ENCODE measurements at places on chromosomes 1 and 21.

DNA sequence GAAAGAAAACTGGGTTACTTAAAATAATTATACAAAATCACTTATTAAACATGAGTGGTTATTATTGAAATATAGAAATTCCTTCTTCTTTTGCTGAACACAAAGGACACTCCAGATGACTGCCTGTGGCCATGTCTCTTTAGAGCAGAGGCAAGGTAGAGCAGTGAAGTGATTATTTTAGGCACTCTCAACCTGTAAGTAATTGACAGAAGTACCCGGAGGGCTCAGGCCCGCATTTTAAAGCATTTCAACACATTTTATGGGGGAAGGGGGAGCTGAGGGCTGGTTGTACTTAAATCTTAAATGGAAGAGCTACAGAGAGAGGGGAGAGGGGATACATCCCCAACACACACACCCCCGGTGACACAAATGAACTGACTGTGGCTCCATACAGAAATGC, 10.2 kb downstream of the OSCP1 start:
- DNase-seq, result no peak

DNA sequence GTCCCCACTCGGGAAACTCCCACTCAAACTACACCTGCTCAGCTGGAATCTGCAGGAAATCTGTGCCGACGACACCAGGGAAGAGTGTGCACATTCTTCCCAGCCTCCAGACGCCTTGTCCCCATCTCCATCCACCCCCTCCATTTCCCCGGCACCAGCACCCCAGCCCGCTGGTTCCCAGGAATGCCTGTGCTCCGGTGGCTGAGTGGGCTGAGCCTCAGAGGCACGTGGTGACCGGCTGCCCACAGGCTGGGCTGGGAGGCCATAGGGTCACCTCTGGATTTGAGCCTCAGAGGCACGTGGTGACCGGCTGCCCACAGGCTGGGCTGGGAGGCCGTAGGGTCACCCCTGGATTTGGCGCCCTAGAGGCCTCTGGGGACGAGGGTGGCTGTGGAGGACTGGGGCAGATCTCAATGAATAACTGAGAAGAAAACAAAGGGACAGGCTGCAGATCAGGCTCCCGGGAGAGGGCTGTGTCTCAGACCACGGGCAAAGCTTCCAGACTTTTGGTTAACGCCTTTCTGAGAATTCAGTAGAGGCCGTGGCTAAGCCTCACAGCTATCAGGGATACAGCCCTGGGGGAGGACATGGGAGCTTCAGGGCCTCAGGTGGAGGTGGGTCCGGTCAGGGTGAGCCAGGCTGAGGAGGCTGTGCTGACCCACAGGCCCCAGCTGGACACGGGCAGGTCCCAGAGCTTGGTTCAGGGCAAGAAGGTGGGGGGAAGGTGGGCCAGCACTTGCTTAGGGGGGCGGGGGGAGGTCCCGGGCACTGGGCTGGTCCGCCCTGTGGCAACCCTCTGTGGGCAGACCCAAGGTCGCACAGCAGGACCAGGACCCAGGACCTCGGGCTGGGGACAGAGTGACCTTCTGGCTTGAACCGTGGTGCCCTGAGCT, 17.3 kb upstream of the TTLL10 start:
- no peak for DNase-seq

- DNase-seq, result no peak
These were observed 81.3 kb upstream of the RGS4 start for GRCh38 chr1:162987866-162988265.

GRCh38 chr21:38790059-38790458, 15.7 kb upstream of the ETS2 start:
- DNase-seq, result no peak

- DNase-seq, result no peak
These were observed 56.4 kb downstream of the GREM2 start for GRCh38 chr1:240555524-240555923.

DNA sequence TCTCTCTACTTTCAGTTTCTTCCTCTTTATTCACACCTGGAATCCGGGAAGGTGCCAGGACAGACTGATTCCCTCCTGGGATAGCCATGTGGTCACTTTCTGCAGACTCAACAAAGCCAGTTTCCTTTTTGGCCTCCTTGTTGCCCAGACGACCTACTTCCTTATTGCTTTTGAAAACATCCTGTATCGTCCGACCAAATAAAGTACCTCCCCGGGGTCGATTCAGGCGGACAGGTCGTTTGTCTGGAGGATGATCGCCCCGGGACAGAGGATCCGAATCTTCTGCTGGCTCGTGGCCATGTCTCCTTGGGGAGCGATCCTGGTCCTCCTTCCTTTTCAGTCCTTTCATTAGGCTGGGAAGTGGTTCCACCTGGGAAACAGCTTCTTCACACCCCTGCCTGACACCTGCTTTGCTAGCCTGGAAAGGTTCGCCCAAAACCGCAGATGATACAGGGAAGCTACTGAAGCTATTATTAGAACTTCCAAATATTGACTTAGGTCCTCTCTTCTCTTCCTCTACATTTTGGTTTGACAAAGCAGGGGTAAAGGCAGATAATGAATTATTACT, 1.2 kb downstream of the MCM3AP start:
- DNase-seq, result no peak

- no peak for DNase-seq
These were observed 10.1 kb upstream of the ABCA4 start for GRCh38 chr1:94130851-94131595.

DNA sequence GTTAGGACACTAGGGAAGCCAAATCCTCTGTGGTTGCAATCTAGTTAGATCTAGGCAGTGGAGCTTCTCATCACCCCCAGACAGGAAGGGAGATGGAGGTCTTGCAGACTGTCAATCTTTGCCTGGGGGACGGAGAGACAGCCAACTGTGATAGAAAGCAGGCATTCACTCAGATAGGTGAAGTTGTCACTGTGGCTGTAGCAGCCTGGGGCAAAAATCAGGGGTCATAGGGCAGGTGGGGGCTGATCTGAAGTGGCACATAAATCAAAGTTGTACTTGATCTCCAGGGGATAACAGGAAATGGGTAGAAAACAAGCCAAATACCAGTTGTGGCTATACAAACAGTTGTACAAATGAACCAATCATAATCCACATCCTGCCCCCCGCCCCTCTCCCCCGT, 620.9 kb upstream of the USP24 start:
- DNase-seq, result no peak

GRCh38 chr1:59673573-59674450, 140.9 kb upstream of the HOOK1 start:
- no peak for DNase-seq

DNA sequence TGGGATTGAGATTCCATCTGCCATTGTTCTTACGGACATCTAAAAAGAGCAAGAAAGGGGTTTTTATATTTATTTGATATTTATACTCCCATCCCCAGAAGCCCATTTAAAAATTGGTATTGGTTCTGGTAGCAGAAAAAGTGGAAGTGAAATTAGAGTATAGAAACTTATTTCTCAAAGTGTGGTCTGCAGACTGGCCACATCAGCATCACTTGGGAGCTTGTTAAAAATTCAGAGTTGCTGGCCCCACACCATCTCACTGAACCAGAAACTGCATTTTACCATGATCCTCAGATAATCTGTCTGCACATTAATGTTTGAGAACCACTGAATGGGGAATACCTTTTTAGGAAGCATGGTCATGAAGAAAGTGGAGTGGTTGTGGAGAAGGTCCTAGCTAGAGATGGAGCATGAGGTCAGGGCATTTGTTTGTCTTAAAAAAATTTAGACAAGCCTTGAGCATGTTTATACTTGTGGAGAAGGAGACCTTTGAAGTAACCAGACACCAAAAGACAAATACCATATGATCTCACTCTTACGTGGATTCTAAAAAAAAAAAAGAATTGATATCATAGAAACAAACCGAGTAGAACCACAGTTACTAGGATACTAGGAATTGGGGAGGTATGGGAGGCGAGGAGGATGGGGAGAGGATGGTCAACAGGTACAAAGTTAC, 116.3 kb downstream of the ST6GALNAC3 start:
- no peak for DNase-seq

GRCh38 chr21:44471996-44472395, 16.7 kb downstream of the LRRC3 start:
- no peak for DNase-seq

DNA sequence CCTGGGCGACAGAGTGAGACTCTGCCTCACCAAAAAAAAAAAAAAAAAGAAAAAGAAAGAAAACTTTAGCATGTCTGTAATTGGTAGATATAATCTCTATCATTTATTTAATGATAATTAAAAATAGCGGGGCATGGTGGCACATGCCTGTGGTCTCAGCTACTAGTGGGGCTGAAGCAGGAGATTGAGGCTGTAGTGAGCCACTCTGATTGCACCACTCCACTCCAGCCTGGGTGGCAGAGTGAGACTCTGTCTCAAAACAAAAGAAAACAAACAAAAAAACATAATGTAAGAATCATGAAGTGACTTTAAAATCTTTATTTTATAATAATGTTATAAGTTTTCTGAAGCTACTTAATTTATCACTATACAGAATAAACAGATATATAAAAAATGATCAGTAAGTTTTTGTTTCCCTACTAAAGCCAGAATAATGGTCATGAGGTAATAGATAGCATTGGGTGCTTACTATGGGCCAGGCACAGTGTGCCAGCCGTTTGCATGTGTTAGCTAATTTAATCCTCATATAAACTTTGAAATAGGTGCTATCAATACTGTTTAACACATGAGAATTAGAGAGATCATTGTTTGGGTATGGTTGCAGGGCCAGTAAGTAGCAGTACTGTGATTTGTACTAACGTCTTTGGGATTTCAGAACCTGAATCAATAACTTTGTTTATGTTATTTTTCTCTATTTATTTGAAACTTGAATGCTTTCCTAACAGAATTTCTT, 23.8 kb downstream of the CLIC4 start:
- no peak for DNase-seq

GRCh38 chr1:15950763-15951295, 25.1 kb downstream of the ZBTB17 start:
- DNase-seq, result no peak

- DNase-seq, result no peak
These were observed 49.6 kb downstream of the ANGPTL1 start for GRCh38 chr1:178821134-178821866.

- no peak for DNase-seq
These were observed 95.9 kb downstream of the GREM2 start for GRCh38 chr1:240516069-240516468.

DNA sequence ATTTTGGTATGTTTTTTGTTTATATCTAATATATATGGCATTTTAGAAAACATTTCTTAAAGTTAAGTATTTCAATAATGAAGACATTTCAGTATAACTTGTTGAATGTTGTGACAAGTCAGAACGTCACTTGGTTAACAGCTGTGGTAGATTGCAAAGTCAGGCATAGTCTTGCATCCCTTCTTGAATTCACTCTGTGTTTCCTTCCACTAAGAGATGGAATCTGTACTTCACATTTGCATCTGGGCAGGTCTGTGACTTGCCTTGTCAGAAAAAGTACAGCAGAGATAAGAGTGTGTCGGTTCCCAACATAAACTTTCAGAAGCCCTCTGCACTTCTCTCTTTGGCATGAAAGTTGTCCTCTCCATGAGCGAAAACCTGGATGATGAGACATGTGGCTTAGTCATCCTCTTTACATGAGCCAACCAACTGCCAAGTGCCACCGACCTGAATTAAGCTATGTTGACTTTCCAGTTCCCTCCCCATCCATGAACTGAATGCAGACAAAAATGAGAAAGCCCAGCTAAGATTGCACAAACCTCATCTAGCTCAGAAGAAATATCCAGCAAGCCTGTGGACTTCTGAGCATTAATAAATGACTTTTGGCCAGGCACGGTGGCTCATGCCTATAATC, 1730.2 kb downstream of the MRPL39 start:
- no peak for DNase-seq

DNA sequence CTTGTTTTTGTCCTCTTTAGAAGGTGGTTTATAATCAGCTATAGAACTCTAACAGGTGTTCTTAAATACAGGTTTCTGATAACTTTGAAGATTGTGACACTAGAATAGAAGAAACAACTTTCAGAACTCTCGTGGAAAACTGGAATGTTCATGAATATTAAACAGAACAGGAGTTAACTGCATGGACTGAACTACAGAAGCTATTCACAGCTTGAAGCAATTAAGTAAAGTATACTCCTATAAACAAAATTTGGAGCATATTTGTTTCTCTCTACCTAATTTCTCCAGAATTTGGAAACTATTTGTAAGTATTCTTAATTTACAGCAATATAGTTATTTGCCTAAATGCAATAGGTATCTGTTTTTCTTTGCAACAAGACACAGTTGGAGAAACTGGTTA, 824.8 kb downstream of the ADGRL2 start:
- no peak for DNase-seq

- no peak for DNase-seq
These were observed 46.6 kb downstream of the DISP3 start for GRCh38 chr1:11525516-11525915.

GRCh38 chr1:6330410-6330911, 63.1 kb downstream of the ACOT7 start:
- peak; percentile 62 for DNase-seq

DNA sequence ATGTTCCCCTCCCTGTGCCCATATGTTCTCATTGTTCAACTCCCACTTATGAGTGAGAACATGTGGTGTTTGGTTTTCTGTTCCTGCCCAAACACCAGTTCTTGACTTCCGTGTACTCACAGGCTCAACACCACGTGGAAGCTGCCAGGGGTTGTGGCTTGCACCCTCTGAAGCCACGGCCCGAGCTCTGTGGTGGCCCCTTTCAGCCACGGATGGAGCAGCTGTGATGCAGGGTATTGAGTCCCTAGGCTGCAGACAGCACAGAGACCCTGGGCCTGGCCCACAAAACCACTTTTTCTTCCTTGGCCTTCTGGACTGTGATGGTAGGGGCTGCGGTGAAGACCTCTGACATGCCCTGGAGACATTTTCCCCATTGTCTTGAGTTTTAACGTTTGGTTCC, 111.6 kb downstream of the SYT14 start:
- DNase-seq, result peak; percentile 29

GRCh38 chr1:158818975-158819431, 12.1 kb upstream of the MNDA start:
- DNase-seq, result no peak

- DNase-seq, result no peak
These were observed 3.4 kb downstream of the LACTBL1 start for GRCh38 chr1:22969304-22969709.

- DNase-seq, result no peak
These were observed 22.4 kb downstream of the DEGS1 start for GRCh38 chr1:224205438-224205840.

GRCh38 chr1:41618871-41619270, 134.4 kb upstream of the EDN2 start:
- no peak for DNase-seq
